ENCODE measurements at places on chromosomes 12 and 14.

DNA sequence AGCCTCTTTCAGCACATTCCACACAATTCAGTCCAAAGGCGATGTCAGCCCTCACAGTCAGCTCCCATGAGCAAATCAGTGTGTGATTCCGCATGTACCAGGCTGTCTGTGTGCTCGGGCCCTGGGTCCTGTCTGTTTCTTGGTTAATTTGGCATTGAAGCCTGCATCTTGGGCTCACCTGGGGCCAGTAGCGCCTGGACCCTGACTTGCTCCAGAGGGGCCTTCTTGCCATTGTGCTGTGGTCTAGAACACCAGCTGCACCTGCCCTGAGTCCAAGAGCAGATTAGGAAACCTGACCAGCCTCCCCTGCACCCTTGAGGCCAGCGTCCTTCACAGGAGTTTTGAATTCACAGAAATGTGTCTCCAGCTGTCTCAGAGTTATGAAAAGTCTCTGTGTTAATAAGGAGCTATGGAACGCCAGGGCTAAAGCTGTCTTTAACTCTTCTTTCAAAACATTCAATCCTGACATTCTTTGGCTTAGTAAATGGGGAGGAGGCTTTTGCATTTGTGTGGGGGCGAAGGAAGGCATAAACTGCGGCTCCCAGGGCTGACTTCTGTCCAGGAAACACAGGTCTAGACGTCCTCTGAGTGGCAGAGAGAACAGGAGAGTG is 102.2 kb downstream of the ARF6 start:
- DNase-seq: no peak

DNA sequence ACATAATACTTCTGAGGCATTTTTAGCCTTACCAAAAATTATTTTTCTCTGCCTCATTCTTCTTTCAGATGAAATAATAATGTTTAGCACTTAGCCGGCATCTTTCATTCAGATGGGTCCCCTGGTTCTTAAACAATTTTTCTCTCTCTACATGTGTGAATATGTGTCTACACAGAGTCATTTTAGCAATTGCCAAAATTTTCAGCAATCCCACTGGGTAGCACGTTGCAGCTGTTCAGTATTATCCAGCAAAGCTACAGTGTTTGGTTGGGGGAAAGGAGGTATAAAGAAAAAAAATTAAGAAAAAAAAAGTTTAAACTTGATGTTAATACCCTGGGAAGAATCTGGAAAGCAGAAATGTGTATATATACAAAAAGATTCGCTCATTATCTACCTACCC is 160.5 kb upstream of the TRHDE start:
- no peak for DNase-seq

DNA sequence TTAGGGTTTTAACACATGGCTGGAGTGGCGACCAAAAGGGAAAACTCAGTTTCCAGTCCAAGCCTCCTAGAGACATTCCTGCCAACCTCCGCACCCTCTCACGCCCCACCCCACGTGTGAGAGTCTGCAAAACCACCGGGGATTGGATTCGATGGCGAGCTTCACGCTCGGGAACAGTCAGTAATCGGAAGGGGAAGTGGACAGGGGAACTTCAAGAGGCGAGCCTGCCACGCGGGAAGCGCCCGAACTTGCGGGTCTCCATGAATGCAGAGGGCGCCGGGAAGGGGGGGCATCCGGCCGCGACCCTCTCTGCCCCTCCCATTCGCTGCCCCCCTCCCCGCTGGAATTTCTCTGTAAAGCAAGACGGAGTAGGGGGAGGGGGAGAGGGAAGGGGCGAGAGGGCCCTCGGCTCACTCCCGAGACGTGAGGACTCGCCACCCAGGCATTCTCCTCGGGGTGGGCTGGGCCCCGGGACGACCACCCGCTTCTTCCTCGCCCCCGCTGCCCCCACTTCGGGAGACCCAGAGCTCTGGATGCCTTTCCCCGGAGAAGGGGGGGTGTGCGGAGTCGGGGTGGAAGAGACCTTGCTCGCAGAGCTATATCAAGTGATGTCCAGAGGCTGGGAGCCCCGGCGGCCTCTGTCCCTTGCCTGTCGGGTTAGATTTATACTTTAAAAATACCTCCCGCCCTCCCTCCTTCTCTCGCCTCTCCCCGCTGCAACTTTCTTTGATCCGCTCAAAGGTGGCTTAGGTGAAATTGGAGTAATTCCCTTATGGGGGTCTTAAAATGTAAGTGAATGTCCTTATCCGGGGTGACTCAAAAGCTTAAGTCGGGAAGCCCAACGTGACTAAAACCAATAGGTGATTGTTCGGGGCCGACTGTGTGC is 2.5 kb upstream of the CCND2 start:
- DNase-seq: peak; percentile 46

DNA sequence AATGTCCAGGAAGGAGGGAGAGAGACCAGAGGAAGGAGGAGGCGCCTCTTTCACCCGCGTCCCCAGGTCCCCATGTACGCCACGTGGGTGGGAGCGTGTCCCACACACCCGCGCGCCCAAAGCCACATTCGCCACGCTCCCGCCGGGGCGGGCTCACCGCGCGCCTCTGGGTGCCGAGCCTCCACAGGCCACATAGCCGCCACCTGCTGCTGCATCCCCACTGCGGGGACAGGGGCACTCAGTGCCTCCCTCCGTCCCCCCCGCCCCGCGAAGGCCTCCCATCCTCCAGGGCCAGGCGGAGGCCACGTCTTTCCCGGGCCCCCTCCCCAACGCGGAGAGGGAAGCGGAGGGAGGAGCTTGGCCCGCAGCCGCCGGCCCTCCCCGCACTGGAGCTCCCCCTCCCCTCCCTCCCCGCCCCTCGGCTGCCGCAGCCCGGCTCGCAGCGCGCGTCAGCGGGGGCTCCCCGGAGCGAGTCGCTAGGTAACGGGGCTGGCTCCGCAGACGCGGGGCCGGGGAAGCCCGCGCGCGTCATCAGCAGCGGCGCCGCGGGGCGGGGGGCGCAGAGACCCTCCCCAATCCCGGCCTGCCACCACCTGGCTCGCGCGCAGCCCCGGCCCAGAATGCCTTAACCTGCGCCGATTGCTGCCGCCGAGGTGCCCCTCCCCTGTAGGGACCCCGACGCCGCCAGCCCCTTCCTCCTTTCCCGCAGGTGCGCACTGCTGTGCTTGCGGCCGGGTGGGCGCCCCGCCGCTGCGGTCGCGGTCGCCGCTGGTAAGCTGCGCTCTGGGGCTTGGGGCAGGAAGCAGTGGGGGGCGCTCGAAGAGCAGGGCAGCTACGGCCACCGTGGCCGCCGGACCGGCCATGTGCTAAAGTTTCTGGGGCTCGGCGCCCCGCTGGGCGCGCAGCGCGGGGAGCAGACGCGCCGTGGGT is 536 bp upstream of the TUNAR start:
- DNase-seq: no peak

GRCh38 chr14:68657300-68658028 is 135.4 kb downstream of the ZFP36L1 start:
- DNase-seq: no peak

GRCh38 chr12:104164634-104165033 is 26.6 kb upstream of the NFYB start:
- DNase-seq: no peak

GRCh38 chr14:45048385-45048784 is 35.5 kb upstream of the PRPF39 start:
- DNase-seq: no peak

GRCh38 chr12:68805592-68806120 is 2.3 kb upstream of the MDM2 start:
- no peak for DNase-seq

DNA sequence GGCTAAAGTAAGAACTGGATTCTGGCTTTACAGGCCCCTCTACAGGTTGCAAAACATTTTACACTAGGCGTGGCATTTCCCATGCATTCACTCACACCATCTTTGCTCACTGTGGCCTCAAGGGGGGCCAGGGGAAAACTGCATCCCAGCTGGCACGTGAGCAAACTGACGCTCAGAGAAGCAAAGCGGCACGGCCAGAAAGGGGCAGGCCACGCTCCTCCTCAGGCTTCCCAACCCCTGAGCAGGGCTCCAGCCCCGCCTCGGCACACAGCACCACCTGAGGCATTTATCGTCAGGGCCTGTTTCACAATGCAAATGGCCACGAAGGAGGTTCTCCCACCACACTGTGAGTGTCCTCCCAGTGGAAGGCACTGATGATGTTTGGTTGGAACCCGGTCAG is 90.8 kb downstream of the BCL11B start:
- no peak for DNase-seq

GRCh38 chr12:77601069-77601468 is 229.6 kb upstream of the NAV3 start:
- no peak for DNase-seq

GRCh38 chr12:112236386-112236785 is 111.0 kb downstream of the TRAFD1 start:
- DNase-seq: no peak

DNA sequence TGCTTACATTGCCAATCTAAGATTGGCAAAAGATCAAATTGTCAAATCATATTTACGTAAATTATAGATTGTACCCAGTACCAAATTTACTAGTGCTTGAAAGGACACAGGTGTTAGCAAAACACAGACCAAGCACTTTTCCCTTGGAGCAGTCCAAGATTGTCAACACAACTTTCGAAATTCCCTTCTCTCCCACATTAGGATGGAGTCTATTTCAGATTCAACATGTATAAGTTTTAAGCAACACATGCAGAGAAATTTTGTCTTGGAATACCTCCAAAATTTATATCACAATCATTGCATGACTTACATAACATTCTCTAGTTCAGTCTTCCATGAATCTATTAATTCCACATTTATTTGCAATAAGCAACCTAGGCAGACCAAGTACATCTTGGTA is 74.9 kb upstream of the SLCO1C1 start:
- DNase-seq: no peak

- no peak for DNase-seq
Observed at GRCh38 chr12:8905546-8905945, 8.8 kb upstream of the PHC1 start.

DNA sequence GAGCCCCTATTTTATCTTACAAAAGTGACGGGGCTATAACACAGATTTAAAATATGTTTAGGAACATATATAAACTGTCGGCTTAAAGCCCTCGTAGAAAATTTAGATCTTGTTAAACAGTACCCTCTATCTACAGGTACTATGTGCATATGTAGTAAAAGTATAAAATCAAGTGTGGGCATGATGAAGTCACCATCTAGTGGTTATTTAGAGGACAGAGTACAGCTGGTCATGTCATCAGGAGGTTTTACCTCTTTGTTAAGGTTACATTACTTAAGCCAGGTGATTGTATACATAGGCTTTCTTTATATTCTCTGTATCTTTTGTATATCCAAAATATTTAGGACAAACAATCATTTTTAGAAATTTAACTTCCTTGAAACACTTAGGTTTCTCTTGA is 18.2 kb upstream of the TNS2 start:
- no peak for DNase-seq

- DNase-seq: peak; percentile 68
Observed at GRCh38 chr14:21014761-21015190, 10.1 kb downstream of the NDRG2 start.

GRCh38 chr12:77236066-77236465 is 170.7 kb upstream of the E2F7 start:
- DNase-seq: no peak

GRCh38 chr14:101103321-101103901 is 199.9 kb upstream of the RTL1 start:
- DNase-seq: no peak

GRCh38 chr12:2284321-2284813 is 231.6 kb downstream of the CACNA1C start:
- no peak for DNase-seq

GRCh38 chr12:111339321-111339938 is 29.5 kb downstream of the PHETA1 start:
- no peak for DNase-seq

- DNase-seq: no peak
Observed at GRCh38 chr12:176321-177181, 37.4 kb downstream of the SLC6A12 start.

DNA sequence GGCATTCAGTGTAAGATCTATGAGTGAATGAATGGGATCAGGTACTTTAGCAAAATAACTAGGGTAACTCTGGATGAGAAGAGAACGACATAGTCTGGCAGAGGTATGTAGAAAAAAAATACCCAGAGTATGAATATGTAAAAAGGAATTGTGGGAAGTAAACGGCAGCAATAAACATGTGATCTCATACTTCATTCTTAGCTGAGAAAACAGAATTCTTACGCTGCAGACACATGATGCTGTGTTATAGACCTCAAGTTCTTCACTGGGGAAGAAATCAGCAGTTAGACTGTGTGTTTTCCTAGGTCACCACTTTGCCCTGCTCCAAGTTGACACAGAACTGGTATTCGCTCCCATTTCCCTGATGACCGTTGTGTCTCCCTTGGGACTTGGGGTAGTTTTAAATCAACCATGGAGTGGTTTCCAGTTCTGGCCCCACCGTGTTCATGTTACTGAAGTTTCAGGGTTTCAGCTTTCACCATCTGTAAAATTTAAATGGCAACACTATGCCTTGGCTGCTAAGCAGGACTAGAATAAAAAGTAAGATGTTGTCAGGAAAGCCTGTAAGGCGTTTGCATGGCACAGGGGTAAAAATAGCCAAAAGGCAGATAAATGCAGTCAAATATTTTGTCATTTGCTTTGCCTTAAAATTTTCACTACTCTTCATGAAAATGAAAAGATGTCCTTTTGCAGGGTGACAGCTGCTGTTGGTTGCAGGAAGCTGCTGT is 223.7 kb downstream of the PELI2 start:
- DNase-seq: no peak

GRCh38 chr14:59337141-59337611 is 128.0 kb downstream of the GPR135 start:
- no peak for DNase-seq

DNA sequence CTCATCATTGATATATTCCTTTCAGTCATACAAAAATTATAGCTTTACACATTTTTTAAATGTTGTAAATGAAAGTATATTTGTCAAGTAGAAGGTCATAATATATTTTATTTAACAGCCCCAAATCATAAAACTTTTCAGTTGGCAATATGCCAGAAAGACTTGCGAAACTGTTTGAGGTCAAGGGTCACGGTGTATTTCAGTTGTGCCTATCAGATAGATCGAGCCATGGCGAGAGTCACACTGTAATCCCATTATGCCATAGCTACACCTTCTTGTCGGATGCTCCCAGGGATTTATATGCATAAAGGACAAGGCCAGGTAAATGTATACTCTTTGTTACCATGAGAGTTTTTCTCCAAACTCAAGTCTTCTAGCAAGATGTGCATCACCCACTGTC is 26.7 kb upstream of the G2E3 start:
- no peak for DNase-seq

DNA sequence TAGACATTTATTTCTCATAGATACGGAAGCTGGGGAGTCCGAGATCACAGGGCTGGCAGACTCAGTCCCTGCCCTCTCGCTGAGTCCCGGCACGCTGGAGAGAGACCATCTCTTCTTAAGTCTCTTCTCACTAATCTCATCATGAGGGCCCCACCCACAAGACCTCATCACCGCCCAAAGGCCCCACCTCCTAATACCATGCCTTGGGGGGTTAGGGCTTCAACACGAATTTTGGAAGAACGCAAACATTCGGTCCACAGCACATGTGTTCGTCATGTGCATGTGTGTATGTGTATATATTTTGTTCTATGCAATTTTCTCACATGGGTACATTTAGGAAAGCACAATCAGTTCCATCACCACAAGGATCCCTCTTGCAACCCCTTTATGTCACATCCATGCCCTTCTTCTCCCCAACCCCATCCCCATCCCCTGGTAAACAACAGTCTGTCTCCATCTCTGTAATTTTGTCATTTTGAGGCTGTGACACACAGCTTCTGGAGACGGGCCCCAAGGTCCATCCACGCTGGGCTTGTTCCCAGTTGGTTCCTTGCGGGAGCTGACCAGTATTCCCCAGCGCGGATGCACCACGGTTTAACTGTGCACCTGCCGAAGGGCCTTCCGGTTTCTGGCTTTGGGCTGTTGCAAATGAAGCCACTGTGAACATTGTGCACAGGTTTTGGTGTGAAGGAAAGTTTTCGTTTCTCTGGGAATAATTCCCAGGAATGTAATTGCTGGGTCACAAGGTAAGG is 317.5 kb upstream of the DIO3 start:
- no peak for DNase-seq

Data from stimulated activated CD4-positive, alpha-beta T cell treated with anti-CD3 and anti-CD28 coated beads, TNF-alpha, amount 100 ng/mL, for 4 hours (primary cell).